ENCODE measurements at places on chromosomes 2 and 18.
A peak's percentile ranks its signal among the peaks of the same experiment; 100 is the strongest.

DNA sequence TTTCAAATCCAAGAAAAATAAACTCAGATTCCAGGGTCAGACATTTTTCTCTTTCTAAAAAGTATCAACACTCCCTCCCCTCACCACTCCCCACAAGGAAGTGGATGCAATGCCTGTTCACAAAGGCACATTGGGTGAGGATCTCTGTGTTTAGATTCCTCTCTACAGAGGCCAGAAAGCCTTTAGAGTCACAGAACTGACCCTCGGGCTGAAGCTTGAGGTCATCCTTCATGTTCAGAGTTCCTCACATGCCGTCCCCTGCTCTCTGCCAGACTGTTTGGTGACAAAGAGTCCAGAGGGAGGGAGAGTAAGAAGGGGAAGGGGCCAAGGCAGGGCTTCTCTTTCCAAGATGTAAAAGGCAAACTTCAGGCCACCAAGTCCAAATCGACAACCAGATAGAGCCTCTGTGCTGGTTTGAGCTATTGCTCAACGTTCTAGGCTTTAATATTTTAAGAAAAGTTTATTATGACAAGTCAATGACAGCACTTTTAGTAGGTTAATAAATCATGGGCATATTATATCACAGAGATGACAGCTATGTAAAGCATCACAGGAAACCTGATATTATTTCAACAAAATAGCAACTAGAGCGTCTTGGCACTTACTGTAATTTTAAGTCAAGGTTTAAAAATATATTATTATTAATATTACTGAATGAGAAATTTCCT lies 269.4 kb downstream of the ETAA1 start:
- peak; percentile 22 for DNase-seq

DNA sequence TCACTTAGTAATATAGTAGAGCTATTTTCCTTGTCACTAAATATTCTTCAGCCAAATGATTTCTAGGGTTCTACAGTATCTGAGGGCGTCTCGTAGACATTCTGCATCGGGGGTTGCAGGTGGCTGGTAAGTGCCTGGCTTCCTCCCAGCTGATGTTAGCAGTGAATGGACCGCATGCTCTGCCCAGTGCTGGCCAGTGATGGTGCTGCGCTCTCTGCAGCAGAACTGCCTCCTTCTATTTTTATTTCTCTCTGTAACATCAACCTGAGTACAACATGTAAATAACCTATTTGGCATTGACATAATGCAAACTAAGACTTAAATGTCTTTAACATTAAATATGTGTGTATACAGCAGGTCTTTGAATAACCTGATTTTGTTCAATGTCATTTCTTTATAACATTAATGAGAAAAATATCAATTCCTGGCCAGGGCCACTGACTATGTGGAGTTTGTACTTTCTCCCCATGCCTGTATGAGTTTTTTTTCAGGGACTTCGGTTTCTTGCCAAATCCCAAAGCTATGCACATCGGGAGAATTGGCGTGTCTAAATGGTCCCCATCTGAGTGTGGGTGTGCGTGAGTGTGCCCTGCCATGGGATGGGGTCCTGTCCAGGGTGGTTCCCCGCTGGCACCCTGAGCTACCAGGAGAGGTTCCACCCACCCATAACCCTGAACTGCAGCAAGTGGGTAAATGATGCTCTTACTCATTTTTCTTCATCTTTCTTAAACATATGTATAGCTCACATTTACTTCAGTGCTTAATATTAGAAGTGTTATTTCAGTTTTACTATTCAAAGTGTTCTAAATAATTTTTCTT lies 278.2 kb upstream of the EPAS1 start:
- DNase-seq = no peak

DNA sequence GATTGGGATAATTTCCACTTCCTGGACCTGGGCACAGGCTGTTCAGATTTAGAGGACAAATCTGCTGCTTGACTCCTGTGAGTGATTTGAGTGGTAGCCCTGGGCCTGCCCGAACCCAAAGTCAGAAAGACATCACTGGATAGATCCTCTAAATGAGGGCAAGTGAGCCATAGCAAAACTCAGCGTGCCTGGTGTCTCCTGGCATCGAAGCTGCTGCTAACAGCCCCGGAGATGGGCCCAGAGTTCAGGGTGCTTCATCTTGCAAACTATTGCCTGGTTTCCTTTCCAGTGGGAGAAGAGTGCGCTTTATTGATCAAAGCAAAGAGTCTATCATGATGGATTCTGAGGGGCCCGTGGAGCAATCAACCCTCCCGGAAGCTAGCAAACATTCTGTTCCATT lies 153.1 kb upstream of the KLHL29 start:
- DNase-seq = no peak

DNA sequence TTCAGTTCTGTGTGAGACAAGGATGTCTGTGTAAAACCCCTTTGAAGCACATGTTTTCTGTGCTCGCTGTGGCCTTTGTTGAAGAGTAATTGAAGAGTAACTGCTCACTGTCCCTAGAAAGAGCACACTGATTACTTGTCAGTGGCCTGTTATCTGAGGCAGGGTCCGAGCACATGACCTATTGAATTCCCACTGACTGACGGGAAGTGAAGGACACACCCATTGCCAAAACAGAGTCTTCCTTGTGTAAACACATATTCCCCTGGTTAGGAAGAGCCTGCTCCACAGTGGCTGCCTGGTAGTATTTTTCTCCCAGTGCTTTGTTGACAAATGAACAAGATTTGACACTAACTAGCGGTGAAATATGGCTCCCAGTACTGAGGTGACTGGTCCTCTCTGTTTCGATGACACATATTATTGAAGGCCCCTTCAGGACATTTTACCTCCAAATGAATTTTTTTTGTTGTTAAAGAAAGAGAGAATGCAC lies 148.5 kb upstream of the GYPC start:
- no peak for DNase-seq

DNA sequence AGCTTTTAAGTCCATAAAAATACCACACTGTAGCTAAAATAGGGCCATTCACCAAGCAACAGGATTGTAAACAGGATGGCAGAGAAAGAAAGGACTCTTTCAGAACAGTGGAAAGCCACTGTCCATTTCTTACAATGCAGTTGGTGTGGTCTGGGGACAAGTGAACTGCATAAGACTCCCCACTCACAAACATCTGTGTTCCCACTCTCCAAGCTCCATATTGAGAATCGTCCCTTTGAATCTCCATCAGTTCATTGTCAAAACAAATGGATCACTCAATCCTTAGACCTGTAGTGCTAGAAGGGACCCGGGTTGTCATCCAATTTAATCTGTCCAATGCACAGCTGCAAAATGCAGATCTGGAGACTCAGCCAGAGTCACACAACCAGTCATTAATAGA lies 347.4 kb upstream of the KLHL29 start:
- DNase-seq = no peak

GRCh38 chr2:132383956-132384355 lies 32.6 kb upstream of the GPR39 start:
- DNase-seq = no peak

GRCh38 chr18:1513519-1513918 lies 608.8 kb downstream of the ADCYAP1 start:
- no peak for DNase-seq

GRCh38 chr2:134029418-134029817 lies 224.5 kb upstream of the MGAT5 start:
- peak; percentile 52 for DNase-seq

DNA sequence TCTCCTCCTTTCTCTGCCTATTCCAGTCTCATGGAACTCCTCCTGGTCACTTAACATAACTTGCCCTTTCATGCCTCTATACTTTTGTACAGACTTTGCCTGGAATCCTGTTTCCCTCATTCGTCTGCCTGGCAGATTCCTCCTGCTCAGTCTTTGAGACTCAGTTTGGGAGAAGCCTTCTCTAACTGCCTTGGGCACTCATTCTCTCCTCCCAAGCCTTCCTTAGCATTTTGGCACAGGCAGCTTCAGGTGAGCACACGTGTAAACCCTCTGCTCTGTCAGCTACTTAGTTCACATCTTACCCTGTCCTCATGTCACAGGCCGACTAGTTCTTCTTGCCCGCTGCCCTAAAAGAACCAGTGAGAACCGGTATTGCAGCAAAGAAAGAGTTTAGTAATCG lies 6.0 kb upstream of the FAM98A start:
- no peak for DNase-seq

- no peak for DNase-seq
Measured at GRCh38 chr2:74099835-74100234, 47.9 kb downstream of the BOLA3 start.

GRCh38 chr2:237791977-237792727 lies 6.4 kb upstream of the RBM44 start:
- peak; percentile 9 for DNase-seq

- no peak for DNase-seq
Measured at GRCh38 chr2:200125444-200126284, 170.3 kb downstream of the MAIP1 start.
